Tibial nerve (tissue), 4 donors: ENCODE measurements at places on chromosomes 3 and 15.
A peak's percentile ranks its signal among the peaks of the same experiment; 100 is the strongest.

DNA sequence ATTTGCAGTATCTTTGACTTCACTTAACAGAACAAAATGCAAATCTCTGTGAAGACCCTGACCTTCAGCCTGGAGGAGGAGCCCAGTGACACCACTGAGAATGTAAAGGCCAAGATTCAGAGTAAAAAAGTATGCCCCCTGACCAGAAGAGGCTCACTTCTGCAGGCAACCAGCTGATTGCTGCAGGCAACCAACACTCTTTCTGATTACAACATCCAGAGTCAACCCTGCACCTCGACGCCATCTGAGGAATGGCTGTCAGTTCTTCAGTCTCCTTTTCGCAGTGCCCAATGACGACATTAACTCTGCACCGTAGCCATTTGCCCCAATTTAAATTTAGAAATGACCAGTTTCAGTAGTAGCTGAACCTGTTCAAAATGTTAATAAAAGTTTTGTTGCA lies 14.9 kb downstream of the ATP13A3 start:
- DNase-seq = no peak

DNA sequence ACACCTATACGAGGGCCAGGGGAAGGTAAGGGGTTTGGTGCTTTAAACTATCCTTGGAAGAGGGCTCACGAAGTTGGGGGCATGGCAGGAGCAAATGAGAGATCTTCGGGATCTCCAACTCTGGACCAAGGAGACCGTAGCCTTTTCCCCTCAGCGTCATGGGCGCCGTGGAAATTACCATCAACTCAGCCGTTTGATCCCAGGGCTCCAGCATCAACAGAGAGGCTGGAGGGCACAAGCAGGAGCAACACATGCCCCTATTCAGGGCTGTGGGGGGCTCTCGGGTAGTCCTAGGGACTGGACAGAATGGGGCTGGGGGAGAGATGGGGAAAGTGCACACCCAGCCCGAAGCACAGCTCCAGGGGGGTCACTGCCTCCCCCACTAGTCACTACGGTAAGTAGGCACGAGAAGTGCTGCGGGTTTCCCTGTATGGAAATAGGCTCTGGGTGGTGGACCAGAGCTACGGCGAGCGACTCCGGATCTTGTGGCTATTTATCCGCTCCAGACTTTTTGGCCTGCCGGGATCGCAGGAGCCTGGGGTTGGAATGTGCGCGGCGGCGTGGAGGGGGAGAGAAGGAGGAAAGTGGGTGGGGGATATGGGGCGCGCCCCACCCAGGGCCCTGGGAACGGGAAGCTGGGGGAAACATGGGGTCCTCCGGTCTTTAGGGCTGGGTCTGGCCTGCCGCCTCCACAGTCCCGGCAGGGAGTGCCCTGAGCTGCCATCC lies 539 bp upstream of the LAMB2 start:
- DNase-seq = peak; percentile 74

GRCh38 chr3:50128001-50128400 lies 27.1 kb upstream of the SEMA3F start:
- no peak for DNase-seq

- DNase-seq = no peak
Measured at GRCh38 chr3:18499301-18499700, 74.2 kb upstream of the SATB1 start.

DNA sequence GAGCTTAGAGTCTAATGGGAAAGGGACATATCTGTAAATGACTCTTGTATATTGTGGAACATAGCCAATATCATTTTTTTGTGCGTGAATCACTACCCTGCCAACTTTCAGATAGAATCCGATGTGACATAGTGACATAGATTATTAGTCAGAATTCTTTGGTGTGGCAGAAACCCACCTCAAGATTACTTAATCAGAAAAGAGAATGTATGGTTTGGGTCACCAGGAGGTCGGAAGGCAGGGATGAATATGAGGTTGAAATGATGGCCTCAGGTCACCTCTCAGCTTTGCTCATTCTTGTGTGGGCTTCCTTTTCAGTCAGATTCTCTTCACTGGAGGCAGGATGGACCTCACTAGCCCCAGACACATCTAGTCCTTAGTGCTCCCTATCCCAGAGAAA lies 41.4 kb downstream of the SNAPC5 start:
- DNase-seq = no peak

GRCh38 chr15:39172380-39173281 lies 408.2 kb upstream of the THBS1 start:
- no peak for DNase-seq
